ELR (cell line): ENCODE measurements at places on chromosomes 4 and X.

DNA sequence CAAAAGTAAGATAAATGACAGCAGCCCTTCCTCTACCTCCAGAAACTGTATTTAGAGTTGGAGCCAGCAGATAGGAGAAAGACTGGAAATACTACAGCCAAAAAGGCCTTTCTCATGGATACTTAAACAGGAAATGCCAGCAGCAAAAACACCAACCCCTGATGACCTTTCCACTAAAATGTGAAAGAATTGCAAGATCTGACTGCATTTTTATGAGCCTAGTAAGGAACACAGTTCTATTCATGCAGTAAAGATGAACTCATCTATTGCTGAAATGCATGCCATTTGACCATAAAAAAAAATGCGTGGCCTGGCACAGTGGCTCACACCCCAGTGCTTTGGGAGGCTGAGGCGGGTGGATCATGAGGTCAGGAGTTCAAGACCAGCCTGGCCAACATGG, 19.9 kb downstream of the ABCG2 start:
- DNase-seq: peak; percentile 87

DNA sequence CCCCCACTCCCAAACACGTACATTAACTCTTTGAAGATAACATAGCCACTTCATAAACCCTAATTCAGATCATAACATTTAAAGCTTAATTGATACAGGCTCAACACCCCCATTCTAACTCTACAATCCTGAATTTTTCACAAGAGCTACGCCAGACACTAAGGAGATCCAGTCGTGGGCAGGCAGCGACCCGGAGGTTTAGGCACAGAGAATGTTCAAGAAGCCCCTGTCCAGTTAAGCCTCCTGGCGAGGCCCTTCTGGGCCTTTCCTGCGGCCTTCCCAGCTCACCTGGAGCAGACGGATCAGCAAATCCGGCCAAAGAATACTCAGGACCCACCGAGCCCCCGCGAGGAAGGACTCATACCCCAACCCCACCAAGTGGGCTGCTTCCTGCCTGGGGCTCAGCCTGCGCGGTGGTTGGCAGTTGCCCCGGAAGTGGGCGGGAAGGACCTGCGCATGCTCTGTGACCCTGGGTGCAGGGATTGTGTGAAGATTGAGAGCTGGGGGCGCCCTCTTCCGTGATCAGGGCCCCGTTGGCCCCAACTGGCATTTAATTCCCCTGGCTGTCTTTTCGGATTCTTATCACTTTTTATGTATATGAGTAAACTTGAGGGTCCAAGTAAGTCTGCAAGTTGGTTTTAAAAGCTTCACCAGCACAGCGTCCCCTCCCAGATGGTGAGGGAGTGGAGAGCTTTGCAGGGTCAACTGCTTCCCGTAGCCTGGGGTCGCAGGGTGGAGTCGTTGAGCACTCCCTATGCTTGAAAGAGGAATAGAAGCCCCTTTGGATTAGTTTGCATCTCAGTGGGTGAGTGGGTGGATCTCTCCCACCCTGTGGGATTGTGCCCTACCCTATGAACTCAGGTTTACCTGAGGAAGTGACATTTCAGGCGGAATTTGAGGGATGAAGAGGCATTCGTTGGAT, at the start of gene TRIM61:
Gene TRIM61, minus strand, starts transcription at position 415 of the 922 bp plus-strand sequence. CDS start 7,655 bp downstream, outside the sequence.
- peak; percentile 10 for DNase-seq

DNA sequence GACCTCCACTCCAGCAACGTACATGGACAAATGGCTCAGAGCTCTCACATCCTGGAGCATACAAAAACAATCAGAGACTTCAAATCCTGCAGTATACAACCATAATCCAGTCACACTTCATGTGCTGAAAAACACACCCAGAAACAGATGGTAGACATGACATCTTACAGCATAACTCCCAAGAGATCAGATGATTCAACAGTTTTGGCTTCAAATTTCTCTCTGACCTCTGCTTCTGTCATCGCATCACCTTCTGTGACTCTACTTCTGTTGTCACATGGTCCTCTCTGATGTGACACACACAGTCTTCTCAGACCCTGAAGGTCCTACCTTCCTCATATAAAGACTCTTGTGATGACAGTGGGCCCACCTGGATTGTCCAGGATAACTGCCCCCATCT, 18.5 kb downstream of the SUV39H1 start:
- DNase-seq: no peak

- DNase-seq: no peak
These were observed 624.9 kb upstream of the HS3ST1 start for GRCh38 chr4:12053556-12053955.

GRCh38 chr4:158202481-158202880, 7.8 kb upstream of the TMEM144 start:
- no peak for DNase-seq

- no peak for DNase-seq
These were observed 229.9 kb upstream of the TTC29 start for GRCh38 chr4:147175460-147176025.

- DNase-seq: peak; percentile 48
These were observed 9.2 kb upstream of the SORCS2 start for GRCh38 chr4:7183161-7183560.

- DNase-seq: no peak
These were observed 1911.7 kb downstream of the PCDH7 start for GRCh38 chr4:32631831-32632230.

- no peak for DNase-seq
These were observed 7.0 kb upstream of the GATA1 start for GRCh38 chrX:48779399-48779798.

- no peak for DNase-seq
These were observed 340.9 kb downstream of the CENPC start for GRCh38 chr4:67204441-67204840.

GRCh38 chrX:56785442-56785841, 56.4 kb downstream of the NBDY start:
- no peak for DNase-seq

DNA sequence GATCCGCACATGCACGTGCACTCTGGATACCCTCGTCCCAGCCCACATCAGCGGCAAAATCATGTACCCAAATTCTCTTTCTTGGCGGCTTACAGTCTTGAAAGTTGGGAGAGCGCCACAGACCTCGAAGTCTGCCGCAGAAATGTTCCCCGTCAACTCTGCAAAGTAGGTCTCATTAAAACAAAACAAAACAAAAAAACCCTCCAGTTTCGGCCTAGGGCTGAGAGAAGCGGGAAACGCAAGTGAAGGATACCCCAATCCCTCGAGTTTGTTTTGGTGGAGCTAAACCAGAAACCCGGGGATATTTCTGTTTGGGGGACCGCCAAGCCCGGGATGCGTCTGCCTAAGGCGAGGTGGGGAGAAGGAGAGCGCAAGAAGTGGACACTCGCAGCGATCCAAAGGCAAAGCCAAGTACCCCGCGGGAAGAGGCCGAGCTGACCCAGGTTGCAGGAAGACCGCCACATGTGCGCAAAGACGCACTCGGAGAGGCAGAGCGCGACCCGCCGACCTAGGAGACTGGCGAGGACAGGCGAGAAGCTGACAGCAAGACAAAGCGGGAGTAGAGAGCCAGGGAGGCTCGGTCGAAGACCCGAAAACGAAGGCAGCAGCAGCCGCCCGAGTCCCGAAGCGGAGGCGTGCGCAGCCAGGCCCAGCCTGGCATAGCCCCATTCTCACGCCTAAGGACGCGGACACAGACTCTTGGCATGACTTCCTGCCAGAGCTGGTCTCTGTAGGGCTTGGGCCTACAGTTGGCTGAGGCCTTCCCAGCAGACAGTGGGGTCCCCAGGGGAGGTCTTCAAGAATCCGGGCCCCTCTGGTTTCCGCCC, 49.6 kb upstream of the BCOR start:
- no peak for DNase-seq

GRCh38 chr4:184475096-184475461, 729 bp upstream of the IRF2 start:
- peak; percentile 59 for DNase-seq

- DNase-seq: no peak
These were observed 203.2 kb upstream of the FGF13 start for GRCh38 chrX:138914767-138915166.

DNA sequence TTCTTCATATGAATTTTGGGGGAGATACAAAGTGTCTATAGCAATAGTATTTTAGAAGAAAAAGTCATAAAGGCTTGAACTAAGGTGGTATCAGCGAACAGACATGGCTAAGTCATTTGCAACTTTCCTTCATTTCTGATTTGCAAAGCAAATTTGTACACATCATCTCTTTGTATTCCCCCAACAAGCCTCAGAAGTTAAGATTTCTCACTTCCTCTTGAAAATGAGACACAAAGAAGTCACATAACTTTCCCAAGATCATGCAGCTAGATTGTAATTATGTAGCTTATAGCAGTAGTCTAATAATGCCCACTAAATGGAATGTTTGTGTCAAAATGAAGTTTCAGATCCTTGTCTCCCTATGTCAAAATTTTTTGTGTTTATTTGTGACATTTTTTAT, 709.8 kb upstream of the HS3ST1 start:
- DNase-seq: no peak

- peak; percentile 77 for DNase-seq
These were observed 41.5 kb upstream of the FAT1 start for GRCh38 chr4:186765138-186765537.

GRCh38 chrX:155871934-155872333, 9.2 kb upstream of the VAMP7 start:
- no peak for DNase-seq

- peak; percentile 97 for DNase-seq
These were observed 208.3 kb upstream of the JADE1 start for GRCh38 chr4:128600996-128601871.

DNA sequence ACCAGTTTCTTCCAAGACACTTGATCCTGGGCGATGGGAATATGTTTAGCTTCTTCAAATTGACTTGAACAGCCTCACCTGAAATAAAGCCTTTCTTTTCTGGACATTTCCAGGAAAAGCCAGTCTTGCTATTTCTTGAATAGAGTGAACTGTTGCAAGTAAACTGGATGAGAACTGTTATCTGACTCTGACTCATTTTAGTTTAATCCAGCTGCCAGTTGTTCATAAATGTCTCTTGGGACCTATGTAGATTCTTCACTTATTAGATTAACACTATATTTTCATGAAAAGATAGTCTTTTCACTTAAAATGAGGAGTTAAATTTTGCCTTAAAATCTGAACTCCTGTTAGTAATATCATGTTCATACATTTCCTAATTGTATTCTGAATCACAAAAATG, 615.4 kb upstream of the GALNT7 start:
- no peak for DNase-seq

DNA sequence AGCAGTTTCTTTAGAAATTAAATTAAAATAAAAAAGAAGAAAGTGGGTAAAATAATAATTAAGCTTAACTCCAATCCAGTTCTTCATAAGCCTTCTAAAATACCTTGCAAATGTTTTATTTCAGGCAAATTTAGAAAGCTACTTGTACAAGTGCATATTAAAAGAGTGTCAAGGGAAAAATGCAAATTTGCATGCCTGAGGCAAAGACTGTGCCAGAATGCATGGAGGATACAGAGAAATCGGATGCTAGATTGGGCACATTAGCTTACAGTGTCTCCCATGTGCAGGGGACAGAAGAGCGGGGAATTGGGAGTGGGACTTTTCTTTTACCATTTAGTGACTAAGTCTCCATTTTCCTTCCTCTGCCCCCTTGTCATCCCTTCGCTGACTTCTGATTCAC, 173.0 kb upstream of the NWD2 start:
- no peak for DNase-seq

- no peak for DNase-seq
These were observed 40.6 kb downstream of the USP26 start for GRCh38 chrX:133056341-133056740.
